Esophagus squamous epithelium (tissue), 5 donors: ENCODE measurements at places on chromosomes 4 and X.

DNA sequence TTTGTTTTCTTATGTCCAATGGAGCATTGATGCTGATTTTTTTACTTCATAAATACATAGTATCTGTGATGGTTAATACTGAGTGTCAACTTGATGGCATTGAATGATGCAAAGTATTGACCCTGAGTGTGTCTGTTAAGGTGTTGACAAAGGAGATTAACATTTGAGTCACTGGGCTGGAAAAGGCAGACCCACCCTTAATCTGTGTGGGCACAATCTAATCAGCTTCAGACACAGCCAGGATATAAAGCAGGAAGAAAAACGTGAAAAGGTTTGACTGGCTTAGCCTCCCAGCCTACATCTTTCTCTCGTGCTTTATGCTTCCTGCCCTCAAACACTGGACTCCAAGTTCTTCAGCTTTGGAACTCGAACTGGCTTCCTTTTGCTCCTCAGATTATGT is 230.6 kb upstream of the SPRY1 start:
- DNase-seq, result no peak

DNA sequence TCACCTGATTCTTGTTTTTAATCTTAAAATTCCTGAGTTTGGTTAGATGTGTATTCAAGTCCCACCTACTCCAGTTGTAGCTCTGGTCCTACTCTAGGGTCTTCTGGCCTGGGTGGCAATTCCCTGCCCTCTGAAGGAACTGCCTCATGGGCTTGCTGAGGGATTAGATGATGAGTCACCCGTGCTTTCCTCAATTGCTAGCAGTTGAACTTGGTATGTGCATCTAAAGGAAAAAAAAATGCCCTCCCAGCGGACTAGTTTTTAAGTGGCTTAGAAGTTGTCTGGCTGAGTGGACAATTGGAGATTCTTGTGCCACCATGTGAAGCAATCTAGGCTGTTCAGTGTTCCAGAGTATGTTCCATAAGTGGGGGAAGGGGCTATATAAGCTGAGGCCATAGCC is 127.0 kb downstream of the CCNG2 start:
- no peak for DNase-seq

GRCh38 chr4:34202154-34202553 is 2042.2 kb downstream of the ARAP2 start:
- no peak for DNase-seq

DNA sequence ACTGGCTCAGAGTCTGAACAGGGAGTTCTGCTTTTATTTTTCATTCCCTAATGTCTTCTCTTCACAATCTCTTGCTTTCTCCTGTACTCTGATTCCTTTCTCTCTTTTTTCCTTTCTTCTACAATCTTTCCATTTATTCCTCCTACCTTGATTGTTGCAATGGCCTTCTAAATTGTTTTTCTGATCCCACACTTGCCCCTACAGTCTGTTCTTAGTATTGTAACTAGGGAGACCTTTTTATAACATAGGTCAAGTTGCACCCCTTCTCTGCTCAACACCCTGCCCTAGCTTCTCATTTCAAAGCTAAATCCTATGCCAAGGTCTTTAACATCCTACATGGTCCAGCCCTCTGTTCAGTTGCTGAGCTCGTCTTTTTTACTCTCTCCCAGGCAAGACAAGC is 277.9 kb downstream of the GBA3 start:
- no peak for DNase-seq

DNA sequence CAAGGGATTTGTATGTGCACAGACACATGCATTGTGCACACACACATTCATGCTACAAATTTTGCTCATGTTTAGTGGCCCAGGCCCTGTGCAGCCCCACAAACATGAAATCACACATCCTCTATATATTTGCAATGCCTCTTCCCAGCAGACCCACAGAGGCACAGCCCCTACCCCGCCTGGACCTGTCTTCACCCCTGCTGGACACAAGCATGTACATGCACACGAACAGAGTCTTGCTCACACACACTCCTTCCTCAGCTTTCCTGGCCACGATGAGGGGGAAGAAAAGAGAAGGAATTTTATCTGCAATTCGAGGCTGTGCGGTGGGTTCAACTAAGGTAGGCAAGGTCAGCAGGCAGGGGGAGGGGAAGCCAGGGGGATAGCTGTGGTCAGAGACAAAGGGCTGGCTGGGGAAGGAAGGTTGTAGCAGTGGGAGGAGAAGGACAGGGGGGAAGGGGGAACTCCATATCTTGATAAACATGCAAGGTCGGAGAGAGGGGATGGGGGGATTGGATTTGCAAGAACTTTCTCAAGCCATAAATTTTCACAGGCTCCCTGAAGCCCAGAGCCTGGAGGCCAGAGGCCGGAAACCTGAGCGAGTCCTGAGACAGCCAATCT is 156.4 kb downstream of the EFNB1 start:
- DNase-seq, result no peak

GRCh38 chrX:2552621-2553201 is 51.9 kb upstream of the DHRSX start:
- no peak for DNase-seq

DNA sequence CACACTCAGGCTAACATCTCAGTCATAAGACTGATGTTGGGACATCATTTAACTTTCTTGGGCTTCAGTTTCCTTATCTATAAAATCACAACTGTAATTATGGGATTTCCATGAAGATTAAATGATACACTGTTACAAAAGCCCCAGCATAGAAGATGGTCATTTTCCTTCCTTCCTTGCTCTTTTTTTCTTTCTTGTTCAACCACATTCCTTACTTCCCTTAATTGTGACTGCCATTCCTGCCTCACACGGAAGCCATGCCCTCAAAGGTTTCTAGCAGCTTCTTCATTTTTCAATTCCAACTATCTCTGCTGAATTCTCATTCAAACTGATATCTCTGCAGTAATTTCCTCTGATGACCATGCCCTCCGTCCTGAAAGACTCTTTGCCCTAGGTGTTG is 311.8 kb downstream of the PPP3CA start:
- DNase-seq, result no peak

- no peak for DNase-seq
These were observed 2.8 kb downstream of the SORCS2 start for GRCh38 chr4:7195141-7195515.

DNA sequence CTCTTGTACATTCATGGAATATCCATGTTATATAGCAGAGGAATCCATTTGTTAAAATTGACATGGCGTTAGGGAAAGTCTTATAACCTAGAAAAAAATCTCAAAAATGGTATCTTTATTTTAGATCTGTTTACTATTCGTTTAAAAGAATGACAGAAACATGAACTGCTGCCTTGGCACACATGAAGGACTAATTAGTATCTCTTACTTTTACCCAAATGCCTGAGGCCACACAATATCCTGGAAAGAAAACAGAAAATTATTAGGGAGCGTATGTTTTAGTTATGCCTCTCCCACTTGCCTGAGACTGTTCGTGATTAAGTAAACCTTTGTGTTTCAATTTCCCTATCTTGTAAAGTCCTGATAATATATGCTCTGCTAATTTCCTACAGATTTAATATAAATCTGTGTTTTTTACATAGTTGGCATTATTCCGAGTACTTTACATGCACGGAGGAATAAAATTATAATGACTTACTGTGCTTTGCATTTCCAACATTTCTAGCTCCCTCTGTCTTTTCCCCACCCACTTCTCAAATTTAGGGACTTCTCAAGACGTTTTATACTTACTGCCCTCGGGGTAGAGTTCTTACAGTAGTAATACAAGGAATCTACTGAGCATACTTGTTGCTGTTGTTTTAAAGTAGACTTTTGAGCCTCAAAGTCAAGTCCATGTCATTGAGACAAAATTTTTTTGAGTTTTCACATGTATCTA is 147.3 kb downstream of the VEGFC start:
- no peak for DNase-seq
